Lung (tissue), 17 donors: ENCODE measurements at places on chromosomes 5 and 9. TPM values are rescaled to one million over a fixed set of nuclear protein-coding genes. Genes with fewer than 3 reads are reported as not detected.

- H3K27me3 ChIP-seq, result peaks cover 3% of the 10 kb centered on the region
- no peak for DNase-seq
- H3K4me1 ChIP-seq, result no peaks in the 10 kb centered on the region
- H3K27ac ChIP-seq, result no peak overlapping the region
- no peaks in the 10 kb centered on the region for H3K36me3 ChIP-seq
These were observed 155.5 kb downstream of the TENT4A start for GRCh38 chr5:6868575-6869215.

- H3K4me3 ChIP-seq, result no peak overlapping the region
- H3K27me3 ChIP-seq, result no peaks in the 10 kb centered on the region
- peaks cover 9% of the 10 kb centered on the region for H3K4me1 ChIP-seq
- DNase-seq, result peak; percentile 53
- no peaks in the 10 kb centered on the region for H3K36me3 ChIP-seq
- peak overlapping the region; percentile 88 for H3K27ac ChIP-seq
These were observed 13.0 kb downstream of the CXXC5 start for GRCh38 chr5:139660923-139661814.

DNA sequence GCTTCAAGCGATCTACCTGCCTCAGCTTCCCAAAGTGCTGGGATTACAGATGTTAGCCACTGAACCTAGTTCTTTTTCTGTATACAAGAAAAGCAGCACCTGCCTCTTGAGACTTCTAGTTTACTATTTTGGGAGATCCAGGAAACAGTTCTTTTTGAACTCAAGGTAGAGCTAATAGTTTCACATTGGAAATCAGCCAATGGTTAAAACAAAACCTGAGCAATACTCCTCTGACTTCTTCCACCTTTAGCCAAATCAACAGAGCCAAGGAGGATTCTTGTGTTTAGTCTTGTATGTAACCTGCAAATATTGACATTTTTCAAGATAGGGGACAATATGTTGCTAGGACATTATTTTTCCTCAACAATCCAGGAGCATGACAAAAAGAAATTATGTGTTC is 349.4 kb downstream of the SH3GL2 start:
- H3K27me3 ChIP-seq, result no peaks in the 10 kb centered on the region
- H3K4me1 ChIP-seq, result no peaks in the 10 kb centered on the region
- no peaks in the 10 kb centered on the region for H3K36me3 ChIP-seq
- H3K4me3 ChIP-seq, result no peak overlapping the region
- no peak overlapping the region for H3K27ac ChIP-seq

GRCh38 chr9:93072383-93072795 is 13.9 kb downstream of the SUSD3 start:
- no peak overlapping the region for H3K27ac ChIP-seq
- peak; percentile 80 for DNase-seq
- H3K36me3 ChIP-seq, result no peaks in the 10 kb centered on the region
- peaks cover 4% of the 10 kb centered on the region for H3K4me1 ChIP-seq
- H3K4me3 ChIP-seq, result no peak overlapping the region

DNA sequence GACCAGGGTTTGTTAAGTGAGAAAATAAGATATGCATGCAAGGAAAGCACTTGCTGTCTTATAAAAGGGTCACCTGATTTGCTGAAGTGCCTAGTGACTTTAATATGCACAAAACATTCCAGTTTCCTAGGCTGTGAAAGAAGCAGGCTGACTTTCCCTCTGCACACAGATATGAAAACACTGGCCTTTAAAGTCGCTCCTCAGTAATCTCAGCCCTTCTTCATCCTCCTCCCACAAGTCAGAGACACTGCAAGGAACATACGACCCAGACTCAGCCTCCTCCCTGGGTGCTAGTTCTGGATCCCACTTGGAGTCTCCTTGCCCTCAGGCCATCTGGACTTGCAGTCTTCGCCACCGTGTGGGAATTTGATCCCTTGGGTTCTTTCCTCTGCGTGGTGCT is 166.1 kb downstream of the CFAP90 start:
- H3K4me3 ChIP-seq, result no peak overlapping the region
- H3K4me1 ChIP-seq, result no peaks in the 10 kb centered on the region
- no peaks in the 10 kb centered on the region for H3K36me3 ChIP-seq
- no peaks in the 10 kb centered on the region for H3K27me3 ChIP-seq

DNA sequence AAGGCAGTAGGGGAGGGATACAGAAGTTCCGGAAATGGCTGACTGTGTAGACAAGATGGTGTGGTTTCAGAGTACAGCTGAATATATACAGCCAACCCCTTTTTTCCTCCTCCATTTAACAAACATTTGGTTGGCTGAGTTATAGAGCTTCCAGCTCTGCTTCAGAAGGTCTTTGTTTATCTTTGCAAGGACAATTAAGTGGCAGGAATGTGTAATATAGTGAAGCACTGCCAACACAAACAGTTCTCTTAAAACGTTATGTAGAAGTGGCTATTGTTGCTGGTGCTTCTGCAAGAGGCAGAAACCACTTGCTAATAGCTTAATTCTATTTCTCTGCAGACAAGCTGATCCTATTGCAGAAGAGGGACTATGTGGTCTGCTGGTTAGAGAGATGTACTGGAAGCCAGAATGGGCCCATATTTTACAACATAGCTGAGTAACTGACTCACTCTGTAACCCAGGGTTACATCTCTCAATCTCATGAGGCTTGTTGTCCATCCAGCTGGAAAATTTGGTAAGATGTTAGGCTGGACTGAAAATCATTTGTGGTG is 62.7 kb upstream of the OSMR start:
- no peak overlapping the region for H3K4me3 ChIP-seq
- DNase-seq, result peak; percentile 63
- H3K27ac ChIP-seq, result no peak overlapping the region
- peaks cover 38% of the 10 kb centered on the region for H3K4me1 ChIP-seq
- no peaks in the 10 kb centered on the region for H3K27me3 ChIP-seq

GRCh38 chr9:96493757-96494156 is 43.8 kb downstream of the HABP4 start:
- H3K4me3 ChIP-seq, result no peak overlapping the region
- peaks cover 6% of the 10 kb centered on the region for H3K36me3 ChIP-seq
- H3K27me3 ChIP-seq, result no peaks in the 10 kb centered on the region
- no peaks in the 10 kb centered on the region for H3K4me1 ChIP-seq

GRCh38 chr9:137759117-137759516 is 118.5 kb upstream of the CACNA1B start:
- H3K4me1 ChIP-seq, result no peaks in the 10 kb centered on the region
- no peak for DNase-seq
- H3K36me3 ChIP-seq, result peaks cover 18% of the 10 kb centered on the region
- no peaks in the 10 kb centered on the region for H3K27me3 ChIP-seq

DNA sequence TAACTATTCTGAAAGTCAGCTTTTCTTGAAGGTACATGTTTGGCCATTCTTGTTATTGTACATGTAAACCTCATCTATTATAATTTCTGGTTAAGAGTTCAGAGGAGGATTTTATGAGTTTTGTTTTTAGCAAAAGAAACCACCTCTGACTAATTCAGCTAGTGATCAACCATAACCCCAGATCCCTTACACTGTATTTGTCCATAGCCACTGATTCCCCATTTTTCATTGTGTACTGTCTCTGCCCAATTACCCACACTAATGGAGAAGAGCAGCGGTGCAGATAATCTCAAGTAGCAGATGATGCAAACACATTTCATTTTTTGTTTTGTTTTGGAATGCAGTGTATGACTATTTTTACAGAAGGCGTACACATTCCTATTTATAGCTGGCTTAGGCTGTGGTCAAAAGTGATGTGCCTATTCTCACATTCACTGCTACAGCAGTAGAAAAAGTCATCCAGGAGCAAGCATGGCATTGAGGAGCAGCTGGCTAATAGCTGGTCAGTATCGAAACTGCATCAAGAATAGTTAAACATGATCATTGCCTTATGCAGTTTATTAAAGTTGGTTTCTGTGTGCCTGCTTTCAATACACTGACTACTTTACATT is 988.3 kb downstream of the DTWD2 start:
- DNase-seq, result no peak
- H3K27ac ChIP-seq, result no peak overlapping the region
- H3K36me3 ChIP-seq, result no peaks in the 10 kb centered on the region
- H3K4me1 ChIP-seq, result no peaks in the 10 kb centered on the region
- no peak overlapping the region for H3K4me3 ChIP-seq

- H3K4me1 ChIP-seq, result no peaks in the 10 kb centered on the region
- peak; percentile 84 for DNase-seq
- no peaks in the 10 kb centered on the region for H3K36me3 ChIP-seq
- H3K4me3 ChIP-seq, result peak overlapping the region; percentile 76
- H3K27me3 ChIP-seq, result no peaks in the 10 kb centered on the region
These were observed 603 bp downstream of the TMEM268 start for GRCh38 chr9:114611516-114612271.

DNA sequence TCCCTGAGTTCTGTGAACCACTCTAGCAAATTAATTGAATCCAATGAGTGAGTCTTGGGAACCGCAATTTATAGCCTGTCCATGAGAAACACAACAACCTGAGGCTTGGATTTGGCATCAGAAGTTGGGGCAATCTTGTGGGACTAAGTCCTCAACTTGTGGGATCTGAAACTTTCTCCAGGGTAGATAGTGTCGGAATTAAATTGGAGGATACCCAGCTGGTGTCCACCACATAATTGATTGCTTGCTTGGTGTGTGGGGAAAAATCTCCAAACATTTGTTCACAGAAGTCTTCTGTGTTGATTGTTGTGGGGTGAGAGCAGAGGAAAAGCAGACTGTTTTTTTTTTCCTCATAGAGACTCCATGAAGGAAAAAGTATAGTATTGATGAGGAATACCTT is 320.6 kb upstream of the MEF2C start:
- H3K27me3 ChIP-seq, result no peaks in the 10 kb centered on the region
- no peak overlapping the region for H3K4me3 ChIP-seq
- H3K27ac ChIP-seq, result no peak overlapping the region
- H3K4me1 ChIP-seq, result no peaks in the 10 kb centered on the region
- no peak for DNase-seq
- no peaks in the 10 kb centered on the region for H3K36me3 ChIP-seq

GRCh38 chr5:169978714-169979113 is 1.6 kb downstream of the INSYN2B start:
- no peaks in the 10 kb centered on the region for H3K27me3 ChIP-seq
- H3K36me3 ChIP-seq, result peaks cover 3% of the 10 kb centered on the region
- no peak for DNase-seq
- H3K27ac ChIP-seq, result no peak overlapping the region
- peaks cover 16% of the 10 kb centered on the region for H3K4me1 ChIP-seq

- DNase-seq, result peak; percentile 85
- H3K4me3 ChIP-seq, result no peak overlapping the region
- peaks cover 24% of the 10 kb centered on the region for H3K36me3 ChIP-seq
- no peaks in the 10 kb centered on the region for H3K27me3 ChIP-seq
These were observed 52.9 kb downstream of the LRSAM1 start for GRCh38 chr9:127503947-127504886.

Gene SPATA9
- not detected for total RNA-seq

Gene LCP2
- 73.0 TPM for total RNA-seq
